Peyer's patch (tissue), 4 donors: ENCODE measurements at places on chromosomes 5 and 9. TPM values are rescaled to one million over a fixed set of nuclear protein-coding genes. Genes with fewer than 3 reads are reported as not detected.
A peak's percentile ranks its signal among the peaks of the same experiment; 100 is the strongest.

- peak overlapping the region; percentile 60 for H3K27ac ChIP-seq
- no peak overlapping the region for H3K4me3 ChIP-seq
- H3K36me3 ChIP-seq: no peaks in the 10 kb centered on the region
Observed at GRCh38 chr5:124524552-124525232, 221.7 kb downstream of the ZNF608 start.

GRCh38 chr5:43642428-43642827, 39.4 kb downstream of the NNT start:
- DNase-seq: no peak
- no peaks in the 10 kb centered on the region for H3K4me1 ChIP-seq
- no peaks in the 10 kb centered on the region for H3K36me3 ChIP-seq
- H3K27ac ChIP-seq: no peak overlapping the region
- H3K27me3 ChIP-seq: no peaks in the 10 kb centered on the region

DNA sequence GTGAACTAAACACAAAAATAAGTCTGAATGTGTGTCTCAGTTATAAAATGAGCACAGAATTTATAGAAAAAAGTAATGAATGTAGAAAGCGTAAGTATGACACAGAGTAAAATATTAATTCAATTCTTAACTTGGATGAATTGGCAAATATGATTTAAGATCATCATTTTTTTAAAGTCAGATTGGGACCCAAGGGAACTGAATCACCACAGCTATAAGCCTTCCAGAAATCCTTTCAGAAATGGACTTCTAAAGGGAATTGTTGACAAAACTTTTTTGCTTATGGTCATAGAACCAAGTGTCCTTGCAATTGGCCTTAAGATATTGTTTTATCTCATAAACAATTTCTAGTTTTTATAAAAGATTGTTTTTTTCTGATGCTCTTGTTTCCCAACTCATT, 495.1 kb upstream of the DAB2 start:
- H3K4me3 ChIP-seq: no peak overlapping the region
- no peak overlapping the region for H3K27ac ChIP-seq
- DNase-seq: no peak

DNA sequence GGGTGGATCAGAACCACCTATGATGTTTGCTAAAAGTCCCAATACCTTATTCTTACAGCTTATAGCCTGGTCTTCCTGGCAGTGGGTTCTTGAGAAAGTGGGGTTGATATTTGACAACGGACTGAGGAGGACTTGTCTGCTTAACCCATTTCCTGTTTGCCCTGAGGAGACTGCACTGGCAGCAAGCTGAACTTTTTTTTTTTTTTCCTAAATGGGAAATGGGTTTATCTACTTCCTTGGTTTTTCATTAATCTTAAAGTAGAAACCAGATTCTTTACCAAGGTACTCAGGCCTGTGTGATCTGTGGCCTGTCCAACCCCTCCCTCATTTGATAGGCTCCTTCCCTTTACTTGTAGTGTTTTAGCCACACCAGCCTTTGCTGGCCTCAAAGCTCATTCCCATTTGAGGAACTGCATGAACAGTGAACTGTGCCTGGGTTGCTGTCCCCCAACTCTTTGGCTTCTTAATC, 47.1 kb downstream of the C9orf57 start:
- DNase-seq: no peak
- H3K27ac ChIP-seq: no peak overlapping the region
- H3K4me1 ChIP-seq: no peaks in the 10 kb centered on the region
- H3K4me3 ChIP-seq: no peak overlapping the region
- H3K27me3 ChIP-seq: no peaks in the 10 kb centered on the region
- no peaks in the 10 kb centered on the region for H3K36me3 ChIP-seq

DNA sequence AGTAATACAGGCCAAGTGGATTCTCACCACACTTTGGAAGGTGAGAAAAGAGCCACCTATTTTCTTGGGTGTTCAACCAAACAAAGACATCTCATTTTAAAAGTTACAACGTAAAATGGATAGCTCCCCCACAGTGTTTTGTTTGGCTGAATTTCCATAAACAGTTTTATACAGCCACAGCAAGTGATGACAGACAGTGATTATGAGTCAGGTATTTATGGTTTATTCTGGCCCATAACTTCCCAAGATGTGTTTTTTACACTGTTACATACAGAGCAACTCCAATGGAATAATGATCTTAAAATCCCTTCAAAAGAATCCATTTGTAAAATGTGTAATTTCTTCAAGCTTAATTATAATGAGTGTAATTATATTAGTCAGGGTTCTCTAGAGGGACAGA, 421.3 kb downstream of the TLE1 start:
- H3K27me3 ChIP-seq: no peaks in the 10 kb centered on the region
- H3K4me3 ChIP-seq: no peak overlapping the region
- DNase-seq: no peak
- H3K4me1 ChIP-seq: no peaks in the 10 kb centered on the region
- H3K27ac ChIP-seq: no peak overlapping the region

DNA sequence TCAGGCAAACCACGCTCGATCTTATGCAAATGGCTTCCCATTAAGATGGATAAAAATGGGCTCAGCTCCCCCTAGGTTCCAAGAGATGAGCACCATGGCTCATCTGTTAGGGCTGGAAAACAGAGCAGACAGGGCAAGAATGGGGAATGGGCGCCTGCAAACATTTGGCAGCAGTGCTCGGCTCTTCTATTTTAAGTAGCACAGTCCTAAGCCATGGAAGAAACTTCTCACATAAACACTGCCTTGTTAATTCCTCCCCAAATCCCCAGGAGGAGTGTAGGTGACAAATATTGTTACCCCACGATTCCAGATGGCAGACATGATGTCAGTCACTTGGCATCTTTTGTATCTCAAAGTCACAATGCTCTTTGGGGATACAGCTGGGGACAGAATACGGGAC, 221.8 kb downstream of the ICE1 start:
- H3K4me3 ChIP-seq: no peak overlapping the region
- H3K27me3 ChIP-seq: no peaks in the 10 kb centered on the region
- no peak for DNase-seq
- H3K36me3 ChIP-seq: no peaks in the 10 kb centered on the region
- no peak overlapping the region for H3K27ac ChIP-seq

DNA sequence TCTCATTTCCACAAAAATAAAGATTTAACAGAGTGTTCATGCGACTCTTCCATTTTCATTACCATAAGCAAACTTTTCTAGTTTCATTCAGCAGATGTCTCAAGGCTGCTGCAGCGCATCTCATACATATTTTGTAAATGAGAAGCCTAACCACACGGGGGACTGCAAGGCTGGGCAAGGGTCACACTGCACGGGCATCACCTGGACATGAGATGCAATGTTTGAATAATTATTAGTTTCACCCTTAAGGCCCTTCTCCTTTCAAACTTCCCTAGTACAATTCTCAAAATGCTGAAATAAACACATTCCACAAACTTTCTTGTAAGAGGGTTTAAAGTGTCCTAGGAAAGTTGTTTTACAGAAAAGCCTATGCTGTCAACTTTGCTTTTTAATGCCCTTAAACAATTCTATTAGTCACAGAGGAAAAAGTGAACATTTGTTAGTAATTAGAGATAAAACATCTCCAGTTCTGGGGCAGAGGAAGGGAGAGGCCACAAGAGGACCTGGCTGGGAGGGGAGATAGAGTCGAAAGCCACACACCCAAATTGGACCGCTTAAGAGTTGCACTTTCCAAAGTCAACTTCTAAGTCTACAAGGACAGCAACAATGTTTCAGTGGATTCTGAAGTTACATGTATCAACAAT, 1.3 kb downstream of the DENND1A start:
- H3K4me3 ChIP-seq: peak overlapping the region; percentile 80
- H3K36me3 ChIP-seq: no peaks in the 10 kb centered on the region
- H3K4me1 ChIP-seq: peaks cover 22% of the 10 kb centered on the region
- H3K27me3 ChIP-seq: no peaks in the 10 kb centered on the region

DNA sequence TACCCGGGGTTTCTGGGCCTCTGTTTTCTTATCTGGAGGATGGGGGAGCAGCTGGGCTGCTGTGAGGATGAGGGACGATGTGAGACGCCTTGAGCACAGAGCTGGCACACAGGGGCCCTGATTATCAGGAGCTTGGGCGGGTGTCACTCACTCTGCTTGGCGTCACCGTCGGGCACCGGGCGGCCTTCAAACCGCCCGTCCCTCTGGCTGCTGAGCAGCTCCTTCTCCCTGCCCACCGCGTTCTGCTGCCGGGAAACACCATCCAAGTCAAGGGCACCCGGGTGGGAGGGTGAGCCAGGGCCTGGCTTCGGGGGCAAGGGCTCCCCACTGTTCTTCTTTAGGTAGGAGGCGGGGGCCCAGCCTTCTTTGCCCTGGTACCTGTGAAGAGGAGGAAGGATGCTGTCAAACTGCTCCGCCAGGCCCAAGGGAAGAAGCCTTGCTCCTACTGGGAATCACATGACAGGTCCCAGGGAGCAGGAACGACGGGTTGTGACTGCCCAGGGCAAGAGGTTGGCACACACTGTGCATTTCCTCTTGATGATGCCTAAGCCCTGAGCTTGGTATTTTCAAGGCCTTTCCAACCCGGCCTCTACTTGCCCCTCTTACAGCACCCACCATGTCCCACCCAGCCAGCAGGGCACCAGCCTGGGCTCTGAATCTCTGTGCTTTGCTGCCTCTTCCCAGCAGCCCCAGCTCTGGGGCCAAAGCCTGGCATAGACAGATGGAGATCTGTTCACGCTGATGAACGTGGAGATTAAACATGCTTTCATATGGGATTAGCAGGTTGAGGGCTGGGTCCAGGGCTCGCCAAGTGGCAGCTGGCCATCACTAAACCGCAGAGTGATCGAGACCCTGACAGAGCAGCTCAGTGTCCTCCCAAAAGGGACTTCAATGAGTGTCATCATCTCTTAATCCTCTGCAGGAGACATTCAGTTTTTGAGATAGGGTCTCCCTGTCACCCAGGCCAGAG, 66.9 kb upstream of the UBTD2 start:
- H3K36me3 ChIP-seq: peaks cover 30% of the 10 kb centered on the region
- no peaks in the 10 kb centered on the region for H3K4me1 ChIP-seq
- no peak overlapping the region for H3K4me3 ChIP-seq
- DNase-seq: no peak
- H3K27me3 ChIP-seq: no peaks in the 10 kb centered on the region

GRCh38 chr9:74735761-74736160, 152.0 kb downstream of the TRPM6 start:
- no peaks in the 10 kb centered on the region for H3K4me1 ChIP-seq
- DNase-seq: no peak
- H3K36me3 ChIP-seq: no peaks in the 10 kb centered on the region
- H3K4me3 ChIP-seq: no peak overlapping the region

DNA sequence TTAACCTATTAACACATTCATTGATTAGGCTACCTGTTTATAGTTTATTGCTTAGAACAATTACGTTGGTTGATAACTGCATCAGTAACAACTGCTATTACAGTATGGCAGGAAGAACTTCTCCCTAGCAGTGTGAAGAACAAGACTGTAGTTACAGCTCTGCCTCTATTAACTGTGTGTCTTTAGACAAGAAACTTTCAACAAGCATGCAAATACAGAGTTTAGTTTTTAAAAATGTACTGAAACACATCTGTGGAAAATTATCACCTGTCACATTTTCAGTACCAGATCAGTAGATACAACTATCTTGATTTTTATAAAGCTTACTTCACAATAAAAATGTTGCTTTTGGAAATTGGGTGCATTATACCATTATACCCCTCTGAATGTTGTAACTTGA, 22.2 kb downstream of the ELL2 start:
- no peaks in the 10 kb centered on the region for H3K4me1 ChIP-seq
- no peak overlapping the region for H3K4me3 ChIP-seq
- no peak overlapping the region for H3K27ac ChIP-seq
- H3K27me3 ChIP-seq: no peaks in the 10 kb centered on the region
- no peaks in the 10 kb centered on the region for H3K36me3 ChIP-seq

GRCh38 chr5:134555890-134556311, 30.4 kb downstream of the JADE2 start:
- peak overlapping the region; percentile 74 for H3K27ac ChIP-seq
- no peak overlapping the region for H3K4me3 ChIP-seq
- H3K27me3 ChIP-seq: no peaks in the 10 kb centered on the region
- H3K36me3 ChIP-seq: peaks cover 64% of the 10 kb centered on the region
- peaks cover 27% of the 10 kb centered on the region for H3K4me1 ChIP-seq
- DNase-seq: no peak

DNA sequence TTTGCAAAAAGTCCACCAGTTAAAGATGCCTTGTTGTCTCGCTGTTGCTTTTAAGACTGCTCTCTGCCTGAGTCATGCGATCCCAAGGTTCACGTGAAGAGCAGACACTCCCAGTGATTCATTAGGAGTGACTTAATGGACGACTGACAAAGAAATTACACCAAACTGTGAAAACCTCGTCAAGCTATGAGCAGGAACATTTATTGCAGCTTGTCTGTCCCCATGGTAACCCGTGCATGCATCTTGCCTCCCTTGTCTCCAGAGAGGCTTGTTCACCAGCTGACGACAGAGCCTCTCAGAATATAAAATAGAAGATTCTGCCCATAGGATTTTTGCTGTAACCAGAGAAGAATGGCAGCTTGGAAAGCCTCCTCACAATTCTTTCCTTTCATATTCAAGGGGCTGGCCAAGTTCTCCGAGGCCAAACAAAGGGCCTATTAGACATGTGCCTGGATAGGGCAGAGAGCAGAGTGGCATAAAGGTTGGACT, 352.7 kb downstream of the SPOCK1 start:
- no peak overlapping the region for H3K4me3 ChIP-seq
- H3K36me3 ChIP-seq: no peaks in the 10 kb centered on the region
- no peaks in the 10 kb centered on the region for H3K4me1 ChIP-seq

- H3K27me3 ChIP-seq: no peaks in the 10 kb centered on the region
- DNase-seq: no peak
- no peak overlapping the region for H3K27ac ChIP-seq
Observed at GRCh38 chr5:62791059-62791458, 212.4 kb downstream of the LRRC70 start.

DNA sequence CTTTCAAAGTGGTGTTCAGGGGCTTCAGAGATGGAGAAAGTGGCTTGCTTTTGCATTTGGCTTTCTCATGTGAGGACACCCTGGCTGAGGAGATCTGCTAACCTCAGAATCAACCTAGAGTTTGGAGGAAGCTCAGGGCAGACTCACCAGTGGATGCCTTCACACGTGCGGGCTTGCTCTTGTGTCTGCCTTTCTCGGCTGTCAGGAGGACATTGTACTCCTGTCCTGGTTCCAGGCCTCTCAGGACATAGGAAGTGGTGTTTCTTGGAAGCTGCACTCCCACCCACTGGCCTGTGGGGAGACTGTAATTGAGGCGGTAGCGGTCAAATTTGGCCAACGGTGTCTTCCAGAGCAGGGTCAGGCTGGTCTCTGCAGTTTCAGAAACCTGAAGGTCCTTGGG, 44.5 kb downstream of the TNC start:
- peaks cover 14% of the 10 kb centered on the region for H3K36me3 ChIP-seq
- no peak overlapping the region for H3K4me3 ChIP-seq
- H3K27ac ChIP-seq: no peak overlapping the region
- no peak for DNase-seq
- H3K4me1 ChIP-seq: no peaks in the 10 kb centered on the region
- no peaks in the 10 kb centered on the region for H3K27me3 ChIP-seq

Gene F12
- 9.5 TPM for total RNA-seq

Gene FCHO2
- total RNA-seq: 29.5 TPM

Gene GABRP
- total RNA-seq: not detected

Gene TTC39B
- 25.6 TPM for total RNA-seq

Gene STK32A
- total RNA-seq: 0.18 TPM

Gene GRM6
- total RNA-seq: not detected

Gene C5orf46
- total RNA-seq: not detected

Gene PCDHA9
- not detected for total RNA-seq
